ENCODE measurements at places on chromosomes 16 and 17.

GRCh38 chr17:77307479-77308198 lies 166.9 kb downstream of the SEC14L1 start:
- no peak for DNase-seq

DNA sequence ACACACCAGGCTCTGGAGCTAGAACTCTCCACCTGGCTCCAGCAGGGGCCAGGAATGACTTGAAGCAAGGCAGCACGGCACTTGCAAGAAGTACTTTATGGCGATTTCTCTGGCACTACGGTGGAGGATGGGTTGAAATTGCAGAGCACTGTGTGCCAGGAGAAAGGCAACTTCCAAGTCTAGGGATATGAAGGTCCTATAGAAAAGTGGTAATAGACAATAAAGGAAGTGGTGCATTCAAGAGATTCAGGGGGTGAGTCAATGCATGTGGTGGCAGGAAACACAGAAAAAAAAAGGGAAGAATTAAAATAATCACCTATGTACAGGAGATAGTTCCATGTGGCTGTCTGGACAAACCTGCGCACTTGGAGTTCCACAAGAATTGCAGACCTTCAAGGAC lies 240.3 kb upstream of the DYNLRB2 start:
- DNase-seq, result no peak

GRCh38 chr17:72887917-72888316 lies 204.6 kb downstream of the SLC39A11 start:
- no peak for DNase-seq

DNA sequence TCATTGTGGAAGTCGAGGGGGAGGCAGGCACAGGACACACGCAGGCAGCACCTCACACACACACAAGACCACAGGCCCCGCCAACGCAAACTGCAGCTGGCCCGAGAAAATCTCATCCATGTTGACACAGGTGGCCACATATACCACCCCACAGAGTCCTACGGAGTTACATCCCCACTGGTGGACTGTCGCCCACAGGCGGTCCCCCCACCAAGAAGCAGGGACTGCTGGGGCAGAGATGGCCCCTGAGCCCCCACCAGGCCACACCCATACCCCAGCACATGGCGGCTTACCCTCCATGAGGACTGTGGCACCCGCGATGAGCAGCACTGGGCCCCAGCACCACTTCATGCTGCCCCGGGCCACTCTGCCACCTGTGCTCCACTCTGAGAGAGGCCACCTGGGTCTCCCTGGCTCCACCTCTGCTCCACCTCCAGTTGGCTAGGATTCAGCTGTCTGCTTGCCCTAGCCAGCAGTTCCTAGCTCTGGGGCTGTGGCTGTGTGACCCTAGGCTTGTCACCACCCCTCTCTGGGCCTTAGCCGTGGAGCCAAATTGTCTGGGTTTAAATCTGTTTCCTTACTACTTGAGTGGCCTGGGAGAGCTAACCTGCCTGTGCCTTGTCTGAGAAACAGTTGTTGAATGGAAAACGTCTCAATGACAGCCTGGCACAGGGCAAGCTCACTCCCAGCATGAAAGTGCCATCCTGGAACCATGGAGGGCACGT lies at the start of gene PRSS53:
PRSS53 (minus strand) TSS at position 485 of the 725 bp plus-strand sequence; CDS start at position 351, 134 bp downstream.
- no peak for DNase-seq

DNA sequence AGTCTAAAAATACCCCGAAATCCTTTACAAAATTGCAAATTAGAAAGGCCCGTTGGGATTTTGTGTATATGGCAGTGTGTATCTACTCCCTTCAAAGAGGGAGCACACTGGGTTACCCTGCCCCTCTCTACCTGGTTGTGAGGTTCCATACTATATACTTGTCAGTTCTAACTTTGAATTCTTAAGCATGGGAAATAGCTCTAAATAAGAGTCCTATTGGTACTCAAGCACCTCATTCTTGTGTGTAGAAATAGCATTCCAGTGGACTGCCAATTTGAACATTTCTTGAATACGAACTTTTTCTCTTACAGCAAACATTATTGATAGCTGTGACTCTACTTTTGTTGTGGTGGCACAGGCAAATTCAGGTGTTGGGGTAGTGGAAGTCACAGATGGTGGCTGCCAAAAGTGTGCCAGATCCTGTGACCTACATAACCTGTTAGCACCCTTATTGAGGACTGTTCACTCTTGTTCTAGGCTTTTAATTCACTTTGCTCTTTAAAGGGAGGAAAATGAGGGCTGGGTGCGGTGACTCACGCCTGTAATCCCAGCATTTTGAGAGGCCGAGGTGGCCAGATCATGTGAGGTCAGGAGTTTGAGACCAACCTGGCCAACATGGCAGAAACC lies 16.1 kb downstream of the ESRP2 start:
- no peak for DNase-seq

GRCh38 chr16:86494565-86495356 lies 15.6 kb upstream of the FOXF1 start:
- DNase-seq, result no peak

GRCh38 chr17:29959658-29960337 lies 18.4 kb downstream of the EFCAB5 start:
- no peak for DNase-seq

DNA sequence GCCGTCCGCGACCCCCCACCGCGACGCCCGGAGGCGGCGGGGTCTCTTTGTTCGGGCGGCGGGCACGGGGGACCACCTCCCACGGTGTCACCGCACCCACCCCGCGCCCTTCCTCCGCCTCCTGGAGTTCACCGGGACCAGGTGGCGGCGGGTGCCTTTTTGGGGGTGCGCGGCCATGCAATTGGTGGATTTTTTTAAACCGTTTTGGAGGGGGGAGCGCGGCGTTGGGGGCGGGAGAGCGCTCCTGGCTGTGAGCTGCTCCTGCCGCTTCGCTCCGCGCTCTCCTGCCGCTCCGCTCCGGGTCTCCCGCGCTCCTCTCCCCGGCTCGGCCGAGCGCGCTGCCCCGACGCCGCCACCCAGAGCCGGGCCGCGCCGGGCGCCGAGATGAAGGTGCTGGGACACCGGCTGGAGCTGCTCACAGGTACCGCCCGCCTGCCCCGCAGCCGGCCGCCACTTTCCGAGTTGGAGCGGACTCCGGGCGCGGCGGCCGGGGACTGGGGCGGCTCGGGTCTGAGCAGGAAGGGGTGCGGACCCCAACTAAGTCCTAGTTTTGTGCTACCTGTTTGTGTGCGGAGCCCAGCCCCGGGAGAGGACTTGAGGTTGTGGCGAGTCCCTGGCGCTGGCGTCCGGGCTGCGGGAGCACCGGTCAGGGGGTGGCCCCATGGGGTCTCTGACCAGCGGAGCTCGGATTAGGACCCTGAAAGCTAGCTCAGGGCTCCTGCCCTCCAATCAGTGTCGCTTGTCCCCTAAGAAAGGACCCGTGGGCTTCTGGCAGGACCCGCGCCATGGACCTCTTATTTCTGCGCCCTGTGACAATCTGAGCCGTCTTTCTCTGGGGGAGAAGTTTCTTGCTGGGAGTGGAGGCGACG lies 35.7 kb upstream of the NDRG4 start:
- DNase-seq, result no peak

- no peak for DNase-seq
Observed at GRCh38 chr16:75965504-75966374, 239.4 kb upstream of the CPHXL start.

- no peak for DNase-seq
Observed at GRCh38 chr17:77521076-77521475, 380.3 kb downstream of the SEC14L1 start.

- DNase-seq, result no peak
Observed at GRCh38 chr16:70481929-70482536, 27.6 kb downstream of the FCSK start.

DNA sequence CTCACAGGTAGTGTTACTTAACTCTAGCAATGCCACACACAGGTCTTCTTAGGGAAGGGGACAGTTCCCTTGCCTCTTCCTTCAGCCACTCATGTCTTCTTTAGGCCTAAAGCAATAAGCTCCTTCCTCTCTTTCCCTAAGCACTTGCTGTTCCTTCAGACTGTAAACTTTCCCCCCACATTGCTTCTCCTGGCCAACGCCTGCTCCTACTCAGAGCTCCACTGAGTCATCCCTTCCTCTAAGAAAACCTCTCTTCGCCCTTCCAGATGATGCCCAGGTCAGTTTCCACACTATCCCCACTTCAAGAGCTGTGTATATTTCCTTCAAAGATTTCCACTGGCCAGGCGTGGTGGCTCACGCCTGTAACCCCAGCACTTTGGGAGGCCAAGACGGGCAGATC lies 12.5 kb upstream of the EPOP start:
- no peak for DNase-seq

GRCh38 chr17:27573971-27574525 lies 56.9 kb upstream of the LGALS9 start:
- no peak for DNase-seq

- DNase-seq, result no peak
Observed at GRCh38 chr16:2529061-2529931, 1.9 kb downstream of the CEMP1 start.

- DNase-seq, result no peak
Observed at GRCh38 chr16:2476345-2476720, 1.4 kb downstream of the TBC1D24 start.

DNA sequence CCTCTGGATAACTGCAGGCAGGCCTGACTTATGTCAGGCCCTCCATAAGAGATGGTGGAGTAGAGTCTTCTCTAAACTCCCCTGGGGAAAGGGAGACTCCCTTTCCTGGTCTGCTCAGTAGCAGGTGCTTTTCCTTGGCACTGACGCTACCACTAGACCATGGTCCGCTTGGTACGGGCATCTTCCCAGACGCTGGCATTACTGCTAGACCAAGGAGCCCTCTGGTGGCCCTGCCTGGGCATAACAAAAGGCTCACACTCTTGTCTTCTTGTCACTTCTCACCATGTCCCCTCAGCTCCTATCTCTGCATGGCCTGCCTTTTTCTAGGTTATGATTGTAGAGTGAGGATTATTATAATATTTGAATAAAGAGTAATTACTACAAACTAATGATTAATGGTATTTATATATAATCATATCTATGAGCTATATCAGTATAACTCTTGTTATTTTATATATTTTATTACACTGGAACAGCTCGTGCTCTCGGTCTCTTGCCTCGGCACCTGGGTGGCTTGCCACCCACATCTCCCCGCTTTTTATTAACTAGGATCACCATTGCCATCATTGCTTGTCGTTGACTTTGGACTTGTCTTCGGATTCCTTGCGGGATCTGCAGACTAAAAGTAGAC lies 59.8 kb upstream of the ARL4D start:
- peak; percentile 52 for DNase-seq

GRCh38 chr16:66658143-66658859 lies 38.2 kb downstream of the CMTM4 start:
- no peak for DNase-seq

DNA sequence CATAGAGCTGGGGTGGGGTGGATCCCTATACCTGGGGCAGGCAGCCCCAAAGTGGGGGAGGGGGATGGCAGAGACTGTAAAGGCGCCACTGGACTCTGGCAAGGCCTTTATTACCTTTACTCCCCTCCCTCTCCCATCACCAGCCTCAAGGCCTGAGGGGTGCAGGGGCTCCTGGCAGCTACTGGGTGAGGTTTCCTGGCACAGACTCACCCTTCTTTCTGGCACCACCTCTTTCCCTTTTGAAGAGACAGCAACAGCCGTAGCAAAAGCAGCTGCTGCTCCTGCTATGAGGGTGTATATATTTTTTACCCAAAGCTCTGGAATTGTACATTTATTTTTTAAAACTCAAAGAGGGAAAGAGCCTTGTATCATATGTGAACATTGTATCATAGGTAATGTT lies 17.6 kb downstream of the RAPGEFL1 start:
- no peak for DNase-seq

GRCh38 chr17:45825792-45826191 lies 18.9 kb upstream of the SPPL2C start:
- no peak for DNase-seq

DNA sequence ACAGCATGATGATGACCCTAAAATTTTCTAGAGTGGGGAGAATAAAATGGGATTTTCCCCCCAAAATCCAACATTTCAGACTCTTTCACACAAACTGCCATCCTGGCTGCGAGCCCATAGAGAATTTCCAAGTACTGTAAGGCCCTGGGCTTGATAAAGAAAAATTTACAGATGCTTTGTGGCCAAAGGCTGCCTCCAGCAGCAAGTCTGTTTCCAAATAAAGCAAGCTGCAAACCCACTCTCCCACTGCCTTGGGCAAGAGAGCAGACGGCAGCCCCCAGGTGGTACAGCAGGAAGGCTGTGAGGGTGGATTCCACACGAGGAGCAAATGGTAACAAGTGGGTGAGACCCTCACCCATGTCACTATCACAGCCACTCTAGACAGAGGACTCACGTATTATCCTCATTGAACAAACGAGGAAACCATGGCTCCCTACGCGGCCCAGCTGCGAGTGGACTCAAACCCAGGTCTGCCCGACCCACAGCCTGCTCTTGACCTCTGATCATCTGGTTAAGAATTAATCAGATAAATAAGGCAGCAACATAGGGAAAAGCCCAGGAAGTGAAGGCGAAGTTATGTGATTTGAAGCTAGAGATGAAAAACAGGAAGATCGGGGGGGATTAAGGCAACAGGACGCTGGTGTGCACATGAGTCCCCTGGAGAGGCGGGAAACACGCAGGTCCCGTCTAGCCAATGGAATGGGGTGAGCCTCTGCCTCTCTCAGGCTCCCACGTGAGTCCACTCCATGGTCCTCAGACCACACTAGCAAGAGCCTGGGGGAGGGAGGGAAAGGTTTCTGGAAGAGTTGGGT lies 37.4 kb downstream of the AXIN2 start:
- DNase-seq, result no peak

- DNase-seq, result no peak
Observed at GRCh38 chr16:76390476-76390875, 113.3 kb downstream of the CNTNAP4 start.

GRCh38 chr16:57700781-57701551 lies 6.4 kb downstream of the DRC7 start:
- DNase-seq, result no peak

- no peak for DNase-seq
Observed at GRCh38 chr16:88073201-88073721, 122.0 kb downstream of the BANP start.

DNA sequence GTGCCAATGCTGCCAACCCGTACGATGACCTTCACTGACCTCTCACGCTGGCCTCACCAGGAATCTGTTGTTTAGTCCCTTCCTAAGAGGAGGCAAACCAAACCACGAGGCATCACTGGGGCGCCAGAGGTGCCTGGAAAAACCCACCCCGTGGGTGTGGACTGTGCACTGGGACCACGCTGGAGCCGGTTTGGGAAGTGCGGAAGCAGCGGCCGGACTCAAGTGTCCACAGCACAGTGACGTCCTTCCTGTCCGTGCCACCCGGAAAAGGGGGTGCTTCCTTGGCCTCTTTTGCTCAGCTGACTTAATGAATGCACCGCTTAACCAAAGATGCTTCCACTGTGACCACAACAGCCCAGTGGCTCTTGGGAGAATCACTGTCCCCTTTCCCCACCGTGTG lies 9.0 kb upstream of the KIF19 start:
- DNase-seq, result no peak

DNA sequence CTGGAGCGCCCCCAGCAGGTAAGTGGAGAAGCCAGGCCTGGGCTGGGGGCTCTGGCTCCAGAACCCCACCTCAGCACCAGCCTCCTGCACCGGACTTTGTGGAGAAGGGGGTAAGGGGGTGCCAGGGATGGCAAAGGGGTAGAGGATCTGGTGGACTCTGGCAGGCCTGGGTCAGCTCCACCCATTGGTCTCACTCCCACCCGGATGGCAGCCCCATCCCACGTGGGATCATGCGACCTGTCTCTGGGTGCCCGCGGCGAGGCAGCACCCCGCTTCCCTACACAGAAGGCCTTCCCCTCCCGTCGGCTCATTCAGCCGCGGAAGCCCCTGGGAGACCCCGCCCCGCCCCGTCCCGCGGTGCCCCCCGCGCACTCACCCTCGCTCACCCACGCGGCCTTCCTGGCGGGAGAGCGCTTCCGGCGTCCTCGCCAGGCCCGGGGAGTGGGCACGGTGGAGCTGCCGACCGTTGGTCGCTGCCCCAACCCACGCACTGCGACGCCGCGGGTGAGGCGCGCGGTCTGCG lies 498 bp upstream of the PLEKHG4 start:
- peak; percentile 26 for DNase-seq

GRCh38 chr17:61786088-61786487 lies 77.2 kb downstream of the BRIP1 start:
- DNase-seq, result no peak

Data from T-helper 1 cell (primary cell).